ENCODE measurements at places on chromosomes 5 and 9. TPM values are rescaled to one million over a fixed set of nuclear protein-coding genes. Genes with fewer than 3 reads are reported as not detected.

The ABLIM3 gene
- total RNA-seq = 8.1 TPM

The NR2F1-AS1 gene
- 3.8 TPM for total RNA-seq

The SHROOM1 gene
- total RNA-seq = 11.0 TPM

The CDH18 gene
- total RNA-seq = not detected

The BHMT gene
- not detected for total RNA-seq

The ZDHHC11 gene
- total RNA-seq = 18.6 TPM

The PCSK5 gene
- total RNA-seq = 0.68 TPM

The ZDHHC21 gene
- 4.5 TPM for total RNA-seq

The PCDHB9 gene
- not detected for total RNA-seq

The TTC1 gene
- 67.0 TPM for total RNA-seq

The DNAJC18 gene
- 6.4 TPM for total RNA-seq

The PCDHA10 gene
- not detected for total RNA-seq

The NTRK2 gene
- total RNA-seq = not detected

The FAM221B gene
- total RNA-seq = not detected

The SLC25A2 gene
- not detected for total RNA-seq

The TMEM232 gene
- total RNA-seq = 0.10 TPM

The TOR4A gene
- 28.2 TPM for total RNA-seq

The GLRX gene
- 49.7 TPM for total RNA-seq

The ZNF879 gene
- total RNA-seq = 0.42 TPM

The TUT7 gene
- total RNA-seq = 9.8 TPM

The SHOC1 gene
- total RNA-seq = not detected

The MARVELD2 gene
- 2.1 TPM for total RNA-seq

The PITX1 gene
- 34.6 TPM for total RNA-seq

The GABBR2 gene
- 0.50 TPM for total RNA-seq

The ANKRD34B gene
- total RNA-seq = 0.07 TPM

The PTGS1 gene
- 0.82 TPM for total RNA-seq

The HNRNPA0 gene
- total RNA-seq = 52.5 TPM

The PDCD1LG2 gene
- 0.39 TPM for total RNA-seq

The CWC27 gene
- 15.5 TPM for total RNA-seq

The MYOZ3 gene
- 0.05 TPM for total RNA-seq

The SH3GL2 gene
- 0.09 TPM for total RNA-seq

The DAB2 gene
- 10.6 TPM for total RNA-seq

The PCDHA11 gene
- 0.43 TPM for total RNA-seq

The PCDHA4 gene
- total RNA-seq = 2.0 TPM

The ASTN2 gene
- total RNA-seq = 5.1 TPM

The SPOUT1 gene
- 37.4 TPM for total RNA-seq

The PHYKPL gene
- total RNA-seq = 6.4 TPM

The UTP15 gene
- 25.0 TPM for total RNA-seq

The KCNT1 gene
- not detected for total RNA-seq

The PCDHB11 gene
- total RNA-seq = 0.11 TPM

The IFNA2 gene
- total RNA-seq = not detected

The PCDHGC3 gene
- 6.3 TPM for total RNA-seq

The LCN15 gene
- not detected for total RNA-seq

The ISCA1 gene
- total RNA-seq = 48.2 TPM

The PCAT7 gene
- total RNA-seq = 0.71 TPM

The ZNF366 gene
- not detected for total RNA-seq

The NR6A1 gene
- total RNA-seq = 1.7 TPM

The CAPSL gene
- total RNA-seq = not detected

The TSSK1B gene
- total RNA-seq = not detected

The RAB3C gene
- not detected for total RNA-seq

The AQP3 gene
- 17.4 TPM for total RNA-seq

The PCDHGB6 gene
- 0.11 TPM for total RNA-seq

The MPDZ gene
- 12.9 TPM for total RNA-seq

The WDR55 gene
- 29.9 TPM for total RNA-seq
